NCI-H524 treated with DMSO at 0.1 percent for 48 hours (cell line): ENCODE measurements at places on chromosomes 4 and X.

GRCh38 chrX:119617517-119618164 is 11.4 kb upstream of the NKRF start:
- no peak for DNase-seq

DNA sequence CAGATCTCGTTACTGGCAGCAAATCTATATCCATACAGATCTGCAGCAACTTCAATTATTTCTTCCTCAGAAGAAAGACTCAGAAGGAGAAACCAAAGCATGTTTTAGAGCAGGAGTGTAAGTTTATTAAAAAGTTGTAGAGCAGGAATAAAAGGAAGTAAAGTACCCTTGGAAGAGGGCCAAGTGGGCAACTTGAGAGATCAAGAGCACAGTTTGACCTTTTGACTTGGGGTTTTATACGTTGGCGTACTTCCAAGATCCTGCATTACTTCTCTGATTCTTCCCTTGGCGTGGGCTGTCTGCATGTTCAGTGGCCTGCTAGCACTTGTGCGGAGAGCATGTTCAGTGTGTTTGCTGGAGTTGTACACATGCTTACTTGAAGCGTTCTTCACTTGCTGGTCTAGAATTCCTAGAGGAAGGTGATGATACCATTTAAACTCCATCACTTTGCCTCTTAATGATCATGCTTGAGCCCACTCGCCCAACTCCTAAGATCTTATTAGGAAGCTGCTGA is 1114.7 kb upstream of the PABPC4L start:
- DNase-seq: no peak

DNA sequence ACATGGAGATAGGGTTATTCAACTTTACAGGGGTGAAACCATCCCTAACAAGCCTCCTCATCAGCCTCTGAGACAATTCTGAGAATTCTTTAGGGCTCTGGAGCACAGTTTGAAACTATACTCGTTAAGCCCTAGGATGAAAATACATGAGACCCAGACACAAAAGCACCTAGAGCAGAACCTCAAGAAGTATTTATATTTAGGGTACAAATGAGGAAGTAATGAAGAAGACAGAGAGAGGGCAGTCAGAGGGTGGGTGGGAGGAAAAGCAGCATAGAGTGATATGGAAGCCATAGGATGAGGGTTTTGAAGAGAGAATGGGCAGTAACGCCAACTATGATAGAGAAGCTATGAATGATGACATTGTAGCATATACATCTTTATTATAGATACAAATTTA is 250.3 kb downstream of the DCLK2 start:
- no peak for DNase-seq

DNA sequence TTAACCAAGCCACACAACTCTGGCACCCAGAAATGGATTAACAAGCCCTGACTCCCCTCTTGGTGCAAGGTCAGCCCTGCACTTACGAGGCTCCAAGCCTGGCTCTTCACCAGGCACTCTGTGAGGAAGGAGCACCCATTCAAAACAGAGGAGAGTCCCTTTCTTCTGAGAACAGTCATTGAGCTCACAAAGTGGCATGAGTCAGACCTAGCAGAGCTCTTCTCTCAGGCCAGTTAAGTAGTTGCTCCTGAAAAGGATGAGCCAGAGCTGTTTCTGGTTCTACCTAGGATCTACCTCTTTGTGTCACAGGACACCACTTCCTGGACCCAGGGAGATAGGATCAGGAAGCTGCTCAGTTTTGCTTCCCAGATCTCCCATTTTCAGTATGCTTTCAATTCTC is 48.2 kb downstream of the EVC2 start:
- DNase-seq: no peak

GRCh38 chrX:49951524-49952193 is 29.3 kb downstream of the CLCN5 start:
- DNase-seq: no peak

DNA sequence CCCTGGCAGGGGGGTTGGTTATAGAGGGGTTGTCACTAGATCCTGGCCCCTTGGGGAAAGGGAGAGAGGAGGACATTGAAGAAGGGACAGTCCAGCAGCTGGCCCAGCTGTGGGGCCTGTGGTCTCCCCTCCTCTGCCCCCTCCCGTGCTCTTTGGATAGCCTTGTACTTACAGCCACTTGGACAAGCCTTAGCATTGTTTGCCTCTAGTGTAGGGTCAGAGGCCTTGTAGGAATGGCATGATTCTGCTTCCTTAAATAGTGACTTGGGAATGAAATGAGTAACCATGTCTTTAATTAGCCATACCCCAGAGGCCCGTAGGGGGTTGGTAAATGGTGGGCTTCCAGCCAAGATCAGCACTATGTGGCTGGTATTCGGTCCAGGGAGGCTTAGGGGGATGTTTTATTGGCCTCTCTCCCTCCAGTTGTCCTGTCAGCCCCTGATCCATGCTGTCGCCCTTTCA is 230.6 kb downstream of the PTTG2 start:
- no peak for DNase-seq

- no peak for DNase-seq
Observed at GRCh38 chrX:136541294-136541693, 9.3 kb downstream of the VGLL1 start.

DNA sequence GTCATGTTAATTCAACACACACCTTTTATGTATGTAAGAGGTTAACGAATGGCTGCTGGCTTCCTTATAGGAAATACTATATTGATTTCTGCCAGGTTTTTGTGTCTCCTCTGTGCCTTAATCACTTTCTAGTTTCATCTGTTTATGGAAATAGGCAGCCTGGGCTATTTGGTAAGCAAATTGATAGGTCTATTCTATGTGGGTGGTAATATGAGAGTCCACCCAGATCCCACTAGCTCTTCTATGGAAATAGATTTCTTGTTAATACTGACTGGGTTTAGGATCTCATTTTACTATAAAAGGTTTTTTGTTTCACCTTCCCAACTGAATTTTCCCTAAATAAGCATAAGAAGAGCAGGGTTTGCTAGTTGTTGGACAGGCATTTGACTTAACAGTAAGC is 4.1 kb downstream of the BMX start:
- DNase-seq: no peak

- DNase-seq: no peak
Observed at GRCh38 chr4:172514801-172515200, 653.8 kb upstream of the GALNT7 start.

DNA sequence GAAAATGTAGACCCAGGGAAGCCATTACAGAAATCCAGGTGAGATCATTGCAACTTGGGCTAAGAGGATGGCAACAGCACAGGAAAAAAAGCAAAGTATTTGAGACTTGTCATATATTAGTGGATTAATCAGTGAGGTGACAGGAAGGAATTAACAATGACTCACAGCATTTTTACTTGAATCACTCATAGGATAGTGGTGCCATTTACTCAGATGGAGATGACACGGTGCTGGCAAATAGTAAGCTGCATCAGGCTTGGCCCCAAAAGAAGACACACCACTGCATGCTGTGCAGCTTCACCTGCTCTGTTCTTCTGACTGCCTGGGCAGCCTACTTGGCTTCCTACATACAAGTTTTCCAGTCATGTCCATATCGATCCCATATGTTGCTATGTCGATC is 144.8 kb downstream of the FRYL start:
- no peak for DNase-seq

GRCh38 chrX:65758505-65758904 is 91.1 kb downstream of the MSN start:
- no peak for DNase-seq

DNA sequence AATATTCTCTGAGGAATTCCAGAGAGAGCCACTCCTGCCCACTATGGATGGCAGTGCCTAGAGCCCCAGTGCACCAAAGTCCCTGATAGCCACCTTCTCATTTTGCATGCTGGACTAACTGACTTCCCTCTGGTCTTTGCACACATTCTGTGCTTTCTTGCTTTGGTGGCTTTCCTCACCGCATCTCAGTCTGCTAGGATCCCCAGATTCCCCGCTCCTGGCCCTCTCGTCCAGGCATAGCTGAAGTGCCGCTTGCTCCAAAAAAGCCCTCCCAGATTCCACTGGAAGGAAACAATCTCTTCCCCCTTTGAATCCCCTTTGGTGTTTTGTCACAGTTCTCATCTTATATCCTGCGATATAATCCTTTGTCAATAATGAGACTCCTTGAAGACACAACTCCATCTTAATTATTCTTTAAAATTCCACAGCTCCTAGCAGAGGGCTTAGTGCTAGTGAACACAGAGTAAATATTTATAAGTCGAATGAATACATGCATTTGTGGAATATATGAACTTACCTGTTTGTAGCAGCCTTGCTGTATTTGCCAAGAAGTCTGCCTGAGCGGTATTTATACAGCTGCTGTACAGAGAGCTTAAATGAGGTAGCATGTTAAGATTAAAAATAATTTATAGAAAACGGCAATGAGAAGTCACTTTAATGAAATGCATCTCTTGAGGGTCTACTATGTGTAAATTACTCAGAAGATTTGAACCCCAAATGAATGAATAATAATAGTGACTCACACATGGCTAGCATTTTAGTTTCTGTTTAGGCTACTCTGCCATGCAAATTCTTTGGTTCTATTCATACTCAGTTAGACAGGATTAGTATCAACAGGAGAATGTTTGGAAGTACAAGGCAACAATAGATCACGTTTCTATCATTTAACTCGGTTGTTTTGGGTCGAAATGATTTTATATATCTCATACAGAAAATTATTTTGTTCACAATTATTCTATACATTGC is 421.9 kb upstream of the TENM3 start:
- no peak for DNase-seq

- no peak for DNase-seq
Observed at GRCh38 chrX:154458116-154458953, at the start of gene PLXNA3. Gene PLXNA3, plus strand, starts transcription at chrX:154458281. Its CDS starts 1,903 bp downstream, at chrX:154460184.

DNA sequence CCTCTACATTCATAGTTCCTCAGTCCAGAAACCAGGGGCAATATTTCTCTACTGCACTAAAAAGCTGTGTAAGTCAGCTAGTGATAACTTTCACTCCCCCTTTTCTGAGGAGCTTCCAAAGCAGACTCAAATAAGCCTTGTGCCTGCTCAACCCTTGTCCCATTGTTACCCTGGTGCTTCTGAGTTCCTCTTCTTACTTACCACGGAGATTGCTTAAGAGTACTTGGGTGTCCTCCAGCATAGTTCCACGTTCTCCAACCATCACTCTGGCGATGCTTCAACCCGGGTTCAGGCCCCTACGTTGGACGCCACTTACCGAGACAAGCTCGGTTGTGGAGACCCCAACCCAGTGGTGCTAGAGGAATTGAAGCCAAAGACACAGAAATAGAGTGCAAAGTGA is 71.6 kb downstream of the ADAM29 start:
- no peak for DNase-seq

- no peak for DNase-seq
Observed at GRCh38 chrX:66110112-66110511, 53.9 kb upstream of the HEPH start.

DNA sequence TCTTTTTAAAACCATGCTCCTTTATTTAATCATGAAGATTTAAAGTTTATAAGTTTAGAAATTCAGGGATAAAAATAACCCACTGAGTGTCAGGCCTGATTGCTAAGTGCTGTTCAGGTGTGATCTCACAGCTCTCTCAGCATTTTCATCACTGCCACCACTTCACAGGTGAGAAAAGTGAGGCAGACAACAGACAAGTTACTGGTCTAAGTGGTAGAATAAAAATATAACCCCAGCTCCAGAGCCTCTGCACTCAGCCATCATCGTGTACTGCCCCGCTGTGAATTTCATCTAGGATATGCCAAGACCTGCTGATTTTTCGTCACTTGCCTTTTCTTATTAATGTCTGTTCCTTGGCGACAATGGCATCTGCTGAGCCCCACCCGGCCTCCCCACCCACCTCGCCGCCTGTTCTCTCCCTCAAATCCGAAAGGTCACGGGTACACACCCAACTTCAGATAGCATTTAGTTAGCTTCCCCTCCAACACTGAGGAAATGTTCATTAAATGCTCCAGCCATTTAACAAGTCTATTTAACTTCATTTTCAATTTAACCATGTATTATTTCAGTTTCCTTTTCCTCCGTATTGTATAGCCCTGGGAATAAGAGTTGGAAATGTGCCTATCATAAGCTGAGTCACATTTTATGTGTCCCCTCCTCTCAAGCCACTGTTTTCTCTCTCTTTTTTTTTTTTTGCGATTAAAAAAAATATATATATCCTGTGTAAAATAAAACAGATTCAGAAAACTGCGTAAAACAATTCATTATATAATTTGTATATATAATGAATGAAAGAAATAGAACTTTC is 236.5 kb downstream of the CBR4 start:
- no peak for DNase-seq

DNA sequence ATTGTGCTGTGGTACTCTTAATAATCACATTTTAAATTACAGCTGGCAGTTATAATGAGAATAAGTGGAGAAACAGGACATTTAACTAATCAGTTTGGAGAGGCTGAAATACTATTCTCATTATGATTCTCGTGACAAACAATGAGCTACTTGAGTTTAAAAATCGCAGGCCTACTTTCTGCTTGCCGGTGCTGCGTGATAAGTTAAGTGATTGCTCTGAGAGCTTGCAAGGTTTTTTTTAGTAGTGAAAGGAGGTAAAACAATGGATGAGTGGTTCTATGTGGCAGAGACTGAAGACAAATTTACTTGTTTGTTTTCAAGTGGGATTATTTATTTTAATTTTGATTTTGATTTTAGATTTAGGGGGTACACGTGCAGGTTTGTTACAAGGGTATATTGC is 114.0 kb downstream of the RAPGEF2 start:
- no peak for DNase-seq

- no peak for DNase-seq
Observed at GRCh38 chr4:121073672-121074381, 1.5 kb upstream of the NDNF start.

GRCh38 chrX:15820106-15821073 is 30.1 kb downstream of the ZRSR2 start:
- DNase-seq: no peak

GRCh38 chr4:165505958-165506837 is 127.4 kb downstream of the CPE start:
- no peak for DNase-seq

DNA sequence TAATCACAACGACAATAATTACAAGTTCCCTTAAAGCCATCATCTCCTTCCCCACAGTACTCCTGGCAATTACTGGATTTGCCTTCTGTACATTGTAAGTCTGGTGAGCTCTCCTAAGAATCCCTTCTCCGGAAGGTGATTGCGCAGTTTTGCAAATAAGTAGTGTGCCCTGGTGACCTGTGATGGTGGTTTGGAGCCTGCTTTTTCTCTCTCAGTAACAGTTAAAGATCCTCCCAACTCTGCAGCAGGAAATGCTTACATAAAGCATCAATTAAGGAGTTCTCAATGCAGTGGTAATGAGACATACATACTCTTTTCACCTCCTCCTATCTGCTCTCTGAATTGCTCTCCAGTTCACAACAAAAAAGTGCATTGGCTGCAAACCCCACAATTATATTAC is 159.7 kb downstream of the SH2D1A start:
- no peak for DNase-seq

- no peak for DNase-seq
Observed at GRCh38 chrX:139094671-139095592, 383.4 kb upstream of the FGF13 start.

GRCh38 chr4:122224348-122224747 is 72.2 kb downstream of the BLTP1 start:
- no peak for DNase-seq
